ENCODE measurements at places on chromosomes 6 and 20.
A peak's percentile ranks its signal among the peaks of the same experiment; 100 is the strongest.

GRCh38 chr6:122798099-122798641 lies 9.1 kb downstream of the SMPDL3A start:
- no peak for DNase-seq

GRCh38 chr6:157715728-157716164 lies 107.3 kb upstream of the SNX9 start:
- DNase-seq, result no peak

DNA sequence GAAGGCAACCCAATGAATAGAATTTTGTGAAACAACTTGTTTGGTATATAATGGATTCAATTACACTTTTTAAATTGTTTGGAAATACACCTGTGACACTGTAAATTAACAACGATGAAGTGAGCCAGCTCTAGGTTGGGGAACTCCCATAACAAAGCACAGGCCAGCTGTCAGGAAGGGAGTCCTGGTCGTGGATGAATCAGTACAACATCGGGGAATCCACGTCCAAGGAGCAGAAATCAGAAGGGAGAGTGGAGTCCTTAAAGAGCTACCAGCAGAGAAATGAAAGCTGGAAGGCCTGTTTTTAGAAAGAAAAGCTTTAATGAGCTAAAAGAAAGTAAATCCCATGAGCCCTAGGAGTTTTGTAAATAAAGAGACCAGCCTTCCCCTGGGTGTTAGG lies 223.1 kb upstream of the SLC35B3 start:
- no peak for DNase-seq

DNA sequence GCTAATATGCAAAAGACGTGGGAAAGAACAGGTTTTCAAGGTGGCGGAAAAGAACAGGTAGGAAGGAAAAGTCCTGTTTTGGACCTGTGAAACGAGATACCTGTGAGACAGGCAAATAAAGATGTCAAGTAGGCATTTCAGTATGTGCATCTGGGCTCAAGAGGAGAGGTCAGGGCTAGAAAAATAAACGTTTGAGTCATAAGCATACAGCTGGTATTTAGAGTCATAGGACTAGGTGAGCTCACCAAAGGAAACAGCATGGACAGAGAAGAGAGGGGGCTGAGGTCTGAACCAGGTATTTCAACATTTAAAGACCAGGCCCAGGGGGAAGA lies 14.9 kb downstream of the MTFR2 start:
- DNase-seq, result no peak

GRCh38 chr6:46993846-46994245 lies 48.3 kb downstream of the ADGRF1 start:
- no peak for DNase-seq

DNA sequence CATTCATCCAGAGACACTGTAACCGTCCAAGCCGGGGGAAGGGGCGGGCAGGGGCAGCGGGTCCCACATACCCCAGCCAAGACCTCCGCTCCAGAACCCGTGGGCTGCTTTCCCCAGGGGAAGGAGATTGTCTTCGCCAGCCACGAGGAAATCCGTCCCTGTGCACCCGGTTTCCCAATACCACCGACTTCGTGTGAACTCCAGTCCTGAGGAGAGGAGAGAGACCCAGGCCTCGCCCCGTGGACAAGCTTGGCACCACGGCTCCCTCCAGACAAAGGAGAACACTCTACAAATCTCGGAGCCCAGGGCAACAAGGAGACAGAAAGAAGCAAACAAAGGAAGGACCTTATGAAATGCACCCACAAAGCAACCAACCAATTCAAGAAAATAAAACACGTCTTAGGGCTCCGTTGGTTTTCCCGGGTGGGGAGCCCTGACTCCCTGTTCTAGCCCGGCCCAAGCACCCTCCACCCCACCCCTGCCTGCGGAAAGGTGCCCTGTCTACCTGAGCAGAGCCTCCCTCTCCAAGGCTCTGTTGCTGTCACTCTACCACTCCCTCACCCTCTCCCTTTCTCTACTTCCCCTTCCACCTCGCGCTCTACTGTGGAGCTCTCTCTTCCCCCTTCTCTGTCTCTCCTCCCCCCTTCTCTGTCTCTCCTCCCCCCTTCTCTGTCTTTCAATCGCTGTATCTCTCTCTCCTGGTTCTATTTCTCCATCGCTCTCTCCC lies 1382.8 kb upstream of the DEFB115 start:
- DNase-seq, result no peak

GRCh38 chr6:85143676-85144075 lies 306.2 kb upstream of the NT5E start:
- DNase-seq, result no peak

DNA sequence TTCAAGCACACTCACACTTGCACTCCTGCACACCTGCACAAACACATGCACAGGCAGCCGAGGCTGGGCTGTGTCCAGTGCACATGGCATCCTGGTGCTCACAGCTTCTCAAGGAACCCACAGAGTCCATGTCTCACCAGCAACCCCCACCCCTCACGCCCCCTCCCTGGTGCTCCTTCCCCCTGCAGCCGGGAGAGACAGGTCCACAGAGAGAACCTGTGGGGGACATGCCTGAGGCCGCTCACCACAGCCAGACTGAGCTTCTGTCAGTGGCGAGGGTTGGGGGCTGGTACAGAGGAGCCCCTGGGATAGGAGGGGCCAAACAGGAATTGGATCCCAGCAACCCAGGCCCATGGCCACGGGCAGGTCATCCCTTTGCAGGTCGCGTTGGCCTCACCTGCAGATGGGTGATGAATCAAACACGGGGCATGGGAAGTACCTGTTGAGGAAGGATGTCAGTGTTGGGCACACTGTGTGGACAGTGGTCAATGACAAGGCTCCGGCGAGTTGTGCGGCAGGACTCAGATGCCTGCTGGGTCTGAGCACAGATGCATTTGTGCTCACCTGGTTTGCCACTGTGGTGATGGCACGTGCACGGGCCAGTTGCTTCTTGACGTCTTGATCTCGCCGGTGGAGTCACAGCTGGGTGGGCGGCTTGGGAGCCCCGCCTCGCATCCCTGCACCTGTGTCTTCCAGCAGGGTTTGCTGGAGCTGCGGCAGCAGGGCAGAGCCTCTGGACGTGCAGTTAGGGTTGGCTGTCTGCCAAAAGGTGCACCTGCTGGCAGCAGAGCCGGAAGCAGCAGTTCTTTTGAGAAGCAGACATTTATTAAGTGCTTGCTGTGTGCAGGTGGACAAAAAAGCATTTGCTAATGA lies 113.0 kb downstream of the ERMARD start:
- DNase-seq, result peak; percentile 13

DNA sequence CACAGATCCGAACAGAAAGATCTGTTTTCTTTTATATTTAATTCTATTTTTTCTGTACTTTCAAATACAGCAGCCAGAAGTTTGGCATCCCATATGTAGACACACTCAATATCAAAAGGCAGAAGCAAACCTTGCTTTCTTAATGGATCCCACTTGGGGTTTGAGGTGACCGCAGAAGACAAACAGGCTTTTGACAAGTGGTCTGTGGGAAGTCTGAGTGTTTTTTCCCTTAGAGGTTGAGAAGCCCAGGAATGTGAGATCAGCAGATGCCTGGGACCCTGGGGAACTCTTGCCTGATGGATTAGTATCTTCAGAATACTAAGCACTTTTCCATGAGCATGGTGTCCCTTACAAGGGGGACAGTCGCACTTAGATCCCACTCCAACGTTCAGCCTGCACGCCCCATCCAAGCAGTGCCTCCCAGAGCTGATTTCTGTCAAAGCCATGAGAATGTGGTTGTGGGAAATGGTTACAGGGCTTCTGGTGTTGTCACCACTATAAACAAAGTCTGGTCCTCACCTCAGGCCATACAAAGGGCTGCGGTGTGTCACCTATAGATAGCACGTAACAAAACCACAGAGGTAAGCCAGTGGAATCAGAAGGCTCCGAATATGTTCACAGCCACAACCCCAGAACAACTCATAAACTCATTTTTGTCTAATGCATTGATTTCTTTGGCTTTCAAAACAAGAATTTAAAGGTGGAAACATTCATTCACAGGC lies 12.7 kb downstream of the IL17F start:
- DNase-seq, result no peak
